ENCODE measurements at places on chromosomes 12 and 14.
A peak's percentile ranks its signal among the peaks of the same experiment; 100 is the strongest.

GRCh38 chr12:47268501-47269454 is 189.0 kb upstream of the AMIGO2 start:
- DNase-seq, result peak; percentile 14

GRCh38 chr12:122846622-122847515 is 11.6 kb downstream of the HIP1R start:
- no peak for DNase-seq

GRCh38 chr12:76080729-76081415 is 3.6 kb downstream of the NAP1L1 start:
- DNase-seq, result no peak

DNA sequence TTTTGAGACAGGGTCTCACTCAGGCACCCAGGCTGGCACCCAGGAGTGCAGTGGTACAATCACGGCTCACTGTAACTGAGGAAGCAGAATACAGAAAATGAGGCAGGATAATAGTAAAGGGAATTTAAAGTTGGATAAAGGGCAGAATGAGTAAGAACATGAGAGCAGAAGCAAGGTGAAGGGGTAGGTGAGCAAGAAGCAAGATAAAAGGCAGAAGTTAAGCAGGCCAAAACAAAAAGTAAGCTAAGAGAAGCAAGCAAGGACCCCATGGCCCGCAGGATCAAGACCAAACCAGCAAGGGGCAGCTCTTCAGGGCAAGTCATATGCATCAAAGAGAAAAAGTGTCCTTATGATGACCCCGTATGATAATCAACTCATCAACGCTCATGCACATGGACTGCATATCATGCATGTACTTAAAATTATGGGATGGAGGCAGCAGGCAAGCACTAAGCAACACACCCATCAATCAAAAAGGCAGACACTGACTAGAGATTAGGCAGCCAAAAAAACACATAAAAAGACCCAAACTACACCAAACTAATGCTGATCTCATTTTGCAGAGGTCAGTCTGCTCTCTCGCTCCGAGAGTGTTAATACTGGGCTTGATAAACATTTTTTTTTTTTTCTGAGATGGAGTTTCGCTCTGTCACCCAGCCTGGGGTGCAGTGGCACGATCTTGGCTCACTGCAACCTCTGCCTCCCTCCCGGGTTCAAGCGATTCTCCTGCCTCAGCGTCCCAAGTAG is 11.6 kb downstream of the TIMELESS start:
- no peak for DNase-seq

DNA sequence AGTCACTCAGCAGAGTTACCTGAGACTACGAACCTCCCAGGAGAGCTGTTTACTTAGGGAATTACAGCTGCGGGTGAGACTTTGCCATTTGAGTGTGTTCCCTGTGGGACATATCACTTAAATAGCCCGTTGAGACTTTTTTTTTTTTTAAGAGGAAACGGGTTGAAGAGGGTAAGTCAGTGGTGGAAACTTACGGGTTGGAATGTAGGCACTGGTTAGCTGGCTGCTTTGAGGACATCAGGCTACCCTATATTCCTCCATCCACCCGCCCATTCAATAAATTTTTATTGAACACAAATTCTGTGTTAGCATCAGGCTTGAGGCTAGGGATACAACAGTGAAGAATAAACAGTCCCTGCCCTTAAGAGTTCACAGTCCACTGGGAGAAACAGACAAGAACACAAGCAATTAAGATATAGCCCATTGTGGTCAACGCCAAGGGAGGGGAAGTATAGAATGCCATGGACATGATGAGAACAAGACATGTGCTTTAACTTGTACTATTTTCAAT is 88.1 kb upstream of the CPSF6 start:
- no peak for DNase-seq

- no peak for DNase-seq
Observed at GRCh38 chr14:104361921-104362681, 217.5 kb upstream of the C14orf180 start.

DNA sequence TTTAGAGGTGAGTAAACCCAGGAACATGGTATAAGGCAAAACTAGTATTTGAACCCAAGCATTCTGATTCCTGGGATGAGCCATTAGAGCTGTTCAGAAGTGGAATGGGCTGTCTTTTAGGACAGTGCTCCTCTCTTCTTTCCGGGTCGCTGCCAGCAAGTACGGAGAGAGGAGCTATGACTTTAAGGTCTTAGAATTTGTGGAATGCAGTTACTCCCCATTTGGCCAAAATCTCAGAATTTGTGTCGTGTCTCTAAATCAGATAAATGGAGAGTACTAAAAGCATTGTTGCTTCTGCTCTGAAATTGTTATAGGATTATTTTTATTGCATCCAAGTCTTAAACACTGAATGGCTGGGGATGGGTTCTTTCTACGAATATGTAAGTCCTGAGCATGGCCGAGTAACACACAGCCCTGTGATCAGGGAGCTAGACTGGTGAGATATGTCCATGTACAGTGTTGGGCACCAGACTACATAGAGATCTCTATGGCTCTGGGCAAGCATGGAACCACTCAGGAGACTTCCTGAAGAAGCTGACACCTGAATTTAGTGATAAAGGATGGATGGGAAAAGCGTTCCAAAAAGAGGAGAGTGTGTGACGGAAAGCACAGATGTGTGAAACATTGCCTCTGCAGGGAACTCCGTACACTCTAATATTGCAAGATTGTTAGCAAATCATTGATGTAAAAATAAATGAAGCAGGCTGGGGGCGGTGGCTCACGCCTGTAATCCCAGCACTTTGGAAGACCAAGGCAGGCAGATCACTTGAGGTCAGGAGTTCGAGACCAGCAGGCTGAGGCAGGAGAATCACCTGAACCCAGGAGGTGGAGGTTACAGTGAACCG is 184.7 kb downstream of the SRGAP1 start:
- no peak for DNase-seq

DNA sequence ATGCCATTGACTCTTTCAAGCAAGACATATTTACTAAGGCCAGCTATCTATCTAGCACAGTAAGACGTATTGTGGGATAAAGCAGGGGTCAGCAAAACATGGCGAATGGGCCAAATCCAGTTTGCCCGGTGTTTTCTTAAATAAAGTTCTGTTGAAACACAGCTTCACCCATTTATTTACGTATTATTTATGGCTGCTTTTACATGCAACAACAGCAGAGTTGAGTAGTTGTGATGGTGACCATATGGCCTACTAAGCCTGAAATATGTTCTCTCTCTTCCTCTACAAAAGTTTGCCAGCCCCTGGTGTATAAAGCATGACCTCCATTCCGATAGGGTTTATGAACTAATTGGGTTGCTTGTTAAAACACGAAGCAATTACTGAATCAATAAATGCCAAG is 322.1 kb downstream of the CCDC91 start:
- no peak for DNase-seq

DNA sequence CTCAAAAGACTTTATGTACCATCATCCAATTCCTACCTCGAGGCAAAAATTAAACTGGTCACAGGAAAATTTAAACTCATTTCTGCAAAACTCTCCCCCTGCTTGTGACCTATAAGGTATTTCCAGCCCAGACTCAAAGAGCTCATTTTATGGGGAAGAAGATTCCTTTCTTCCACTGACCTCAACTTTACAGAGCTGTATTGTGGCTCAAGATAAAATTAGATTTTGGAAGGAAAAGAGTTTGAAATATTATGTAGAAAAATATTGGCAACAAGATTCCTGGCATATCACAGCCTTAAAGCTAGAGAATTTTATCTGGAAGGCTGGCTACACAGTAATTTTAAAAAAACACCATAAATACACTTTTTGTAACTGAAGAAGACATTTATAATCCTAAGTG is 91.7 kb downstream of the STXBP6 start:
- DNase-seq, result no peak

- DNase-seq, result no peak
Observed at GRCh38 chr12:84594157-84594556, 318.4 kb downstream of the SLC6A15 start.

GRCh38 chr14:46034305-46034704 is 617.3 kb downstream of the RPL10L start:
- no peak for DNase-seq

- no peak for DNase-seq
Observed at GRCh38 chr12:70711831-70712230, 74.6 kb upstream of the PTPRB start.

DNA sequence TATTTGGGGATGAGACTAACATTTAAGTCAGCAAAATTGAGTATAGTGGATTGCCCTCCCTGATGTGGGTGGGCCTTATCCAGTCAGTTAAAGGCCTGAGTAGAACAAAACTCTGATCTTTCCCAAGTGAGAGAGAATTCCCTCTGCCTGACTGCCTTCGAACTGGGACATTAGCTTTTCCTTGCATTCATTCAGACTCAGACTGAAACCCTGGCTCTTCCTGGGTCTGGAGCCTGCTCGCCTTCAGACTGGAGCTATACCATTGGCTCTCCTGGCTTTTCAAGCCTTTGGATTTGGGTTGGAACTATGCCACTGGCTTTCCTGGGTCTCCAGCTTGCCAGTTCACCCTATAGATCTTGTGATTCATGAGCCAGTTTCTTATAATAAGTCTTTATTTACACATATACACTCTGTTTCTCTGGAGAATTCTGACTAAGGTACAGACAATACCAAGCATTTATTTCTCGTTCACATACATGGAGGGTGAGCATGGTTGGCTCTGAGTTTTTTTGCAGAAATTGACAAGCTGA is 296.5 kb downstream of the ERC1 start:
- DNase-seq, result no peak

DNA sequence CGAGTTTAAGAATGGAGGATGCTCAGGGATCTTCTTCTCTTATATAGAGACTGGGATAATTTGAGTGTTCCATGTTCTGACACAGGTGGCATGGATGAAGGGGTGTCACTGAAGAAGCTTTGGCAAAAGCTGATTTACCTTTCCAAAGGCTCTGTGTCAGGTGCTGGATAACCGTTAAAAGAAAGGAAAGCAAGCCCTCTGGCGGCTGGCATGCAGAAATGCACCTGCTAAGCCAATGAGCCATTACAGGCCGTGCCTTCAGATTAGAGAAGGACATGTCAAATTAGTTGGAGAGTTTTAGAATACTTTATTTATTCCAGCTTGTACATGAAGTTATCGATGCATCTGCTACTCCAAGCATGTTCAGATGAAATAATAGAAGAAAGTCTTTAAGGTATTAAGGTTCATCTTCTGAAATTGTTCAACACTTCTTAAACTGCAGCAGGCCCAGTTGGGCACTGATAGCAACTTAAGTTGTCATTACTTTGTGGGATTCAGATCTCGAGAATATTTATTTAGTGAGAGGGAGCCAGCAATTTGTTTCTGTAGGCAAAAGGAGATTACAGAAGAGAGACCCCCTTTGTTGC is 678.2 kb downstream of the NRXN3 start:
- DNase-seq, result no peak

- DNase-seq, result no peak
Observed at GRCh38 chr14:68254669-68255527, 435.3 kb downstream of the RAD51B start.

DNA sequence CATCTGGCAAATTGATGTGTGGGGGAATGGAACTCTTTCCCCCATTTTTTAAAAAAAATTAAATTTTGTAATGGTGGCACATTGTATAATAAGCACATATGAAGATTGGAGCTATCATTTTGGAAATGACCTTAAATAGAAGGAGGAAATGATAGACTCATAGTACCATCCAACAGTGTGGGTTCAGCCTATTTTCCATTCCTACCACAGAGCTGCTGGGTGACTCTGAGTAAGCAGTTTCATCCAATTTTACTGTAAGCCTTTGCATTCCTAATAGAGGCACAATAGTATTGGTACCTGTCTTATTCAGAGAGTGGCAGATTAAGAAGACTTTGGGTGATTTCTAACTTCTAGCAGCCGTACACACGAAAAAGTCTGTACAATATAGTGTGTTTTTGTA is 304.5 kb downstream of the RAD51B start:
- DNase-seq, result no peak

DNA sequence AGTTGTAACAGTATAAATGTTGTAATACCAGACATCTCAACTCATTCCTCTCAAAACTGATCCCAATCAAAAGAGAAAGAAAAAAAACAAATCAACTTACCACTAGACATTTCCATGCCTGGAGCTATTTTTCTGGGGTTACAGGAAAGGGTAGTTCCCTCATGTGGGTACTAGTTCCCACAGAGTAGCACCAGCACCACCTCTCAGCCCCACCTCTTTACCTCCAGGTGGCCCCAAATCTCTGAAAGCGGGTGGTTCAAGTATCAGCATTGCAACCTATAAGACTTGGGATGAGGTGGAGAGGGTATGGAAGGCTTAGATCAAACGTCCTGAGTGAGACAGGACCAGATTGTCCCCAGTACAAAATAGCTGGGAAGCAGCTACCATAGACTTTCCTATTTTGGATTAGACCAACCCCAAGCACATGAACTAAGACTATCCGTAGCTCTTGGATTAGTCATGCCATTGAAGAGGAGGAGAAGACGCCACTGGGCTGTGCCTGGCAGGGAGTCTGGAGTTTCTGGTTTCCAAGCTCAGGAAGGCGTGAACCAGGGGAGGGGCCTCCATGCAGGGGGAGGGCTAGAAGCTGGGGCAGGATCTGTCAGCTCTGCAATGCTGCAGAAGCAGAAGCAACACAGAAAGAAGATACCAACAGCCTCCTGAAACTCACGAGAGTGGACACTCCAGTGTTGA is at the start of gene SLC39A2:
Gene SLC39A2, plus strand, starts transcription at position 620 of the 693 bp plus-strand sequence. CDS start 154 bp downstream, outside the sequence.
- no peak for DNase-seq

DNA sequence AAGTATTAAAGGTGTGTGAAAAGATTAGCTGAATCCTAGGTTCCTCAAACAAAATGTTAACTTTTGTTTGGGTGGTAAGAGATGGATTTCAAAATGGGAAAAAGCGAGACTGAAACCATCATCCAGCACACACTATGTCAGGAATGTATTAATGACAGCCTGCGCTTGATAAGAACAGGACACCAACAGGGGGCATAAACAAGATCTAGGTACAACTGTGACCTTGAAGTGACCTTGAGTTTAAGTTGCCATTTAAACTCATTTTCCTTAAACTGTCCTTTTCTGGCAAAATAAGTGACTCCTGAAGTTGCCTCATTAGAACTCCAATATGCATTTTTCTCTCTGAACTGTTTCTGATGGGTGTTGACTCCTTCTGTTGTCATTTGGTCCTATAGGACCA is 17.1 kb downstream of the PRKCH start:
- no peak for DNase-seq

GRCh38 chr14:44131861-44132260 is 375.2 kb downstream of the FSCB start:
- no peak for DNase-seq

DNA sequence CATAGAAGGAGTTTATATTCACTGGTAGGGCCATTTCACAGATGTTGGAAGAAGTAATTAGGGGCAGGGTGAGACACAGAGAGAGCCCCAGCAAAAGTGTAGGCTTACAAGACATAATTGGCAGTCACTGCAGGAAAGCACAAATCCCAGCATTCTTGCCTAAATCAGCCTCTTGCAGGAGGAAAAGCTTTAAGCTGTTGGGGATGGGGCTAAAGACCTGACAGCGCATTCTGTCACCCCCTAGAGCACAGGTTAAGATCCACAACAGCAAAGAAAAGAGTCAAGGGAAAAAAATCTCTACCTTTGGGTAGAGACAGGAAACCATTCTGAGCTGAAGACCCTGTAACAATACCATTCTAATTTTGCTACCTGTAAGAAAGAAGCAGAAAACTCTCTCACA is 409.0 kb downstream of the DAD1 start:
- DNase-seq, result no peak

- no peak for DNase-seq
Observed at GRCh38 chr12:23600919-23601318, 348.6 kb downstream of the SOX5 start.

Data from memory B cell (primary cell).